ENCODE measurements at places on chromosomes 5 and 9.

DNA sequence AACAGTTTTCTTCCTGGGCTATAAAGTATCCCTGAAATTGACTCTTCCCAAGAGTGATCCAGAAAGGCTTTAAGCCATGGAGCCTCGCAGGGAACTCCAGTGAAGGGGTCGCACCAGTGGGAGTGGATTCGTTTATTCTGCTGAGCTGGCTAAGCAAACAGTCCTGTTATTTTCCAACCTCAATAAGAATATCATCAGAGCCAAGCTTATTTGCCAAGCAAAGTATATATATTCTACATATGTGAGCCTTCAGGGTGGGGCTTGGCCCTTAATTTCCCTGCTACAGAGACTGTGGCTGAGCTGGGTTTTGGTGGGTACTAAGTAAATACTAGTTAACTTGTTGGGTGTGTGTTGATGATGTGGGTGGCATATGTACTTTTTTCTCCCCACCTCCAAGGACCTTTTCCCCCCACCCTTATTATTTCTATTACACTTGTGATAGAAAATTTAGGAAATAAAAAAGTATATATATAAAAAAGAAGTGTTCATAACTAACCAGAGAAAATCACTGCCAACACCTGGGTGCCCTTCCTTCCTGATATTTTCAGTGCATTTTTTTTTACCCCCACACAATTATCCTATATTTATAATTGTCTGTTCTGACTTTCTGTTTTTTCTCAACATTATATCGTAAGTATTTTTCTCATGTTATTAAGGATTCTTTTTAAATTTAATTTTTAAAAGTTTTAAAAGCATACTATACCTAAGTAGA, 5.3 kb downstream of the GSN start:
- no peak for DNase-seq

DNA sequence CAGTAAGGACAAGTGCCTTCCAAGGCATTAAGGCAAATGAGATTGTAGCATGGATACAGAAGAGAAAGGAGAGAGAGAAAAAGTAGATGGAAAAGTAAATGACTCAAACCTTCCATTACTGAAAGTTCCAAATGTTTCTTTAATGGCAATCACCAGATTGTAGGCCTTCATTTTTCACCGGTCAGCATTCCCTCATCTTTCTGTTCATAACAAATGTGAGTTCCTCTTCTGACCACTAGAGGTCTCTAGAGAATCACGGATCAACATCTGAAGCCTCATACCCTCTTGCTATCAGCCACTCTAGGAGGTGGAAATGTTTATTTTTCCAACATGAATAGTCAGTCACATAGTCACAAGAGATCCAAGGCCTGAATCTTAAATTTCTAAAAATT, 73.6 kb upstream of the RPS23 start:
- no peak for DNase-seq

- no peak for DNase-seq
These were observed 218.5 kb downstream of the COMMD10 start for GRCh38 chr5:116303340-116303739.

DNA sequence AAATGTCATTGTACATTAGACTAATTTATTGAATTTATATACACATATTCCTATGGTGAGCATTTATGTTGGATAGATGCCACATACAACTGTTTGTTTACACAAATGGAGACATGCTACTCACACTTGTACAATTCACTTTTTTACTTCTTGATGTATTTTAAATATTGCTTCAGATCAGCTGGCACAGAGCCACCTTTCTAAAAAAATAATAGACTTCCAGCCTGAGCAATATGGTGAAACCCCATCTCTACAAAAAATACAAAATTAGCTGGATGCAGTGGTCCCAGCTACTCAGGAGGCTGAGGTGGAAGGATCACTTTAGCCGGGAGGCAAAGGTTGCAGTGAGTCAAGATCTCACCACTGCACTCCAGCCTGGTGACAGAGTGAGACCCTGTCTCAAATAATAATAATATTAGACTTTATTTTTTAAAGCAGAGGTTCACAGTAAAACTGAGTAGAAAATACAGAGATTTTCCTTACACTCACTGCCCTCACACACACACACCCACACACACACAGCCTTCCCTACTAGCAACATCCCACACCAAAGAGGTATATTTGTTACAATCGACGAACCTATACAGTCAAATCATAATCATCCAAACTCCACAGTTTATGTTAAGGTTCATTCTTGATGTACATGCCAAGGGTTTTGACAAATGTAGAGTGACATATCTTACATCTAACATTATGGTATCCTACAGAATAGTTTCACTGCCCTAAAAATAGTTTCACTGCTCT, 16.5 kb upstream of the ADRB2 start:
- DNase-seq, result no peak

- no peak for DNase-seq
These were observed 64.2 kb upstream of the OLFM1 start for GRCh38 chr9:135023088-135023785.

- no peak for DNase-seq
These were observed 364.6 kb downstream of the DMRT2 start for GRCh38 chr9:1414711-1415131.

DNA sequence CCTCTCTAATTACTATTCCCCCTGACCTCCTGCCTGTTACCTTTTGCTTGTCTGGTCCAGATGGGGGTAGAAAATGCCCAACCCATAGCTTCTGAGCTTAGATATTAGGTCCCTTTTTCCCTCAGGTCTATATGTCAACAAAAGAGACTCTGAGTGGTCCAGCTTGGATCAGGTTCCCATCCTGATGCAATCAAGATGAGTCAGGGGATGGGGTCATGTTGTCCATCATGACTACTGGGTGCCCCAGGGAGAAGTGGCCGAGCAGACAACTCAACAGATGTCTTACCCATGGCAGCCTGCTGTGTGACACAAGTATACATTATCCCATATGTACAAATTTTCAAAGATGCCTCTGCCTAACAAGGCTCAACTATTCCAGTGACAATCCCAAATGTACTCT, 9.1 kb upstream of the ANKH start:
- DNase-seq, result no peak

DNA sequence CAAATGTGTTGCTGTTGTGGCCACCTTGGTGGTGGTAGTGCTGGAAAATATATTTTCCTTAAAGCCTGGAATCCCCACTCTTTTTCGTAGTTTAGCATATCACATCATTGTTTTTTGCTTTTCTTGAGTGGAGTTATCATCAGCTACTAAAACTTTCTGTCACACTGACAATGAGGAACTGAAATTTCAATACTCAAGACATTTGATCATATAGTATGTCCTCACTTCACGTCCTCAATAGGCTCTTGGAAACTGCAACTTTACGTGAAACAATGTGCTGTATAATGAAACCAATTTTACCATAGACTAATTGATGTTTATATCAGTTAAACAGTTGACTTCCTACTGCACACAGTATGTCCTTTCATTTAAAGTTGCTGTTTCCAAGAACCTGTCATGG, 265.8 kb downstream of the ADGRV1 start:
- no peak for DNase-seq

- DNase-seq, result no peak
These were observed 555.6 kb downstream of the PRR16 start for GRCh38 chr5:121019734-121020133.

- no peak for DNase-seq
These were observed 438 bp downstream of the NSUN2 start for GRCh38 chr5:6632324-6632887.

DNA sequence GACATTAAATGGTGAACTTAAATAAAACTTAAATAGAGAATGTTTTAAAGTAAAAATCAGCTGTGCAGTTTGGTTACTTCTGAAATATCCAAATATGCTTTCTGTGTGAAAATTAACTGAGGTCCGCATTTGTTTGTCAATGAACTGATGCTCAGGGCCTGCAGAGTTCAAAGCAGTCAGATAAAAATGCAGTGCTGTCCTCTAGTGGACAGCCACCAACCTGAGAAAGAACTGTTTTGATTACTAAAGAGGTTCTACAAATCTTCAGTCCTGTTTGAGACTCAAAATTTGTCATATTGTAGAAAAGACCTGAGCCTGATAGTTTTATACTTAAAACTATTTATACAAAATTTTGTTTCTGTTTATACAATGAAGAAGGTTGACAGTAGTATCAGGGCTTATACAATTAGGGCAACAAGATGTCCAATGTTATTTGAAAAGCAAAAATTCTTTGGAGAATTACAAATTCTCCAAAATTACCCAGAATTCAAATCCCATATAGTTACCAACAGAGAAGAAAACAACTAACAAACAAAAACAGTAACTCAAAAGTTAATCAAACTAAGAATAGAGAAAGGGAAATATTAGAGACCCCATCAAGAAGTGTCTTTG, 232.3 kb upstream of the TBCA start:
- DNase-seq, result no peak

DNA sequence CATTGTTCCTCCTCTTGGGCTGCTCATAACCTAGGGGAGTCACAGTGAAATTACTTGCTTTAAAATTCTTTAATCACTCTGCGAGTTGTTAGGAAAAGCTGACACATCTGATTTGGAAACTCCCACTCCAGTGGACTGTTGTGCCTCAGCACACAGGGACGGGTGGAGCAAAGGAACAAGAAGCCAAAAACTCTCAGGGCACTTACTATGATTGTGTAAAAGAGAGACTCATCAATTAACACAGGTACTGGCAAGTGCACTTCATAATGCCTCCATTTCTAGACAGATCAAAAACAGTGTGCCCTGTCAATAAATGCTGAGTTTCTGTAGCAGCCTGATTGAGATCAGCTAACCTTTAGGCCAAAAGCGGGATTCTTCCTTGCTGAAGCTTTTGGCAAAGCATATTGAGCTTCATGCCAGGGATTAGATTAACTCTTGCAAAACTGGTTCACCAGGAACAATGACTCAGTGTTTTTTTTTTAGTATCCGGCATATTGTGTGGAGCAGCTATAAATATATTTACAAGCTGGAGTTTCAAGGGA, 55.9 kb downstream of the TMC1 start:
- DNase-seq, result no peak

Measured in stimulated activated CD4-positive, alpha-beta T cell treated with anti-CD3 and anti-CD28 coated beads, Interleukin-1b, Interleukin-23, amount 100 ng/mL, for 24 hours (primary cell).